Central memory CD8-positive, alpha-beta T cell (primary cell): ENCODE measurements at places on chromosomes 13 and 19.

DNA sequence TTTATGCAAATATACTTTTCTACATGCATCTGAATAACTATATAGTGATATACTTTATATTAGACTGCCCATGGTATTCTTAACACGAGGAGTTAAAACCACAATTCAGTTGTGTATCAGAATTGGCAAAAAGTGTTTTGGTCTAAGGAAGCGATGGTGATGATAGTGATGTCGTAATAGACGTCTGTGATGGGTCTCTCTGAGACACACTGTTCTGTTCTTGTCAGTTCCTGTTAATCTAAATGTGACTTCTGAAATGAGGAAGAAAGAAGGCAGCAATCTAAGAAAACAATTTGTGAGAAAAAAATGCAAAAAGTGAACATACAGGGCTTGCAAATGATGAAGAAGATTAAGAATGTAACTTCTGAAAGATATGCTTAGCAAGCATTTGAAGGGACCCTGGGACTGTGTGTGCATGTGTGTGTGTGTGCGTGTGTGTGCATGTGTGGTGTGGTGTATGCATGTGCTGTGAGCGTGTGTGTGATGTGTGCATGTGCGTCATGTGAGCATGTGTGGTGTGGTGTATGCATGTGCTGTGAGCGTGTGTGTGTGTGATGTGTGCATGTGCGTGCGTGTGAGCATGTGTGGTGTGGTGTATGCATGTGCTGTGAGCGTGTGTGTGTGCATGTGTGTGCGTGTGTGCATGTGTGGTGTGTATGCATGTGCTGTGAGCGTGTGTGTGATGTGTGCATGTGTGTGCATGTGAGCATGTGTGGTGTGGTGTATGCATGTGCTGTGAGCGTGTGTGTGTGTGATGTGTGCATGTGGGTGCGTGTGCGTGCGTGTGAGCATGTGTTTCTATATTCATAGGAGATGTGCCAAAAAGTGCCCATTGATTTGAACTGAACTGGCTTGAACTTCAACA is 131.8 kb downstream of the IRS2 start:
- DNase-seq: no peak

DNA sequence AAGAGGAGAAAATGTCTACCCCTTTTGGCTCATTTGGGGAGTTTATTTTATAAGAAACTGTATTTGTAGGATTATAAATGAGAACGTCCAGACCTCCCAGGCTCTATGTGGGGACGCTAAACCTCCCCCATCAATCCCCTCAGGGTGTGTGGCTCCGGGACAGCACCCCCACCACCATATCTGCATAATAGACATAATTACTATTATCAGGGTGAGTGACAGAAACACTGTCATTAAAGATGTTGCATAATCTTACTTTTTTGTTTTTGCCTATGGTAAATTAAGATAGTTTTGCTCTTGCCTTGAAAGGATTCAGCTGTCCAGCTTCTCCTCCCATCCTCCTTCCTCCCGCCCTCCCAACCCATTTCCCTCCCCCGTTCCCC is 93.3 kb downstream of the NUFIP1 start:
- no peak for DNase-seq

DNA sequence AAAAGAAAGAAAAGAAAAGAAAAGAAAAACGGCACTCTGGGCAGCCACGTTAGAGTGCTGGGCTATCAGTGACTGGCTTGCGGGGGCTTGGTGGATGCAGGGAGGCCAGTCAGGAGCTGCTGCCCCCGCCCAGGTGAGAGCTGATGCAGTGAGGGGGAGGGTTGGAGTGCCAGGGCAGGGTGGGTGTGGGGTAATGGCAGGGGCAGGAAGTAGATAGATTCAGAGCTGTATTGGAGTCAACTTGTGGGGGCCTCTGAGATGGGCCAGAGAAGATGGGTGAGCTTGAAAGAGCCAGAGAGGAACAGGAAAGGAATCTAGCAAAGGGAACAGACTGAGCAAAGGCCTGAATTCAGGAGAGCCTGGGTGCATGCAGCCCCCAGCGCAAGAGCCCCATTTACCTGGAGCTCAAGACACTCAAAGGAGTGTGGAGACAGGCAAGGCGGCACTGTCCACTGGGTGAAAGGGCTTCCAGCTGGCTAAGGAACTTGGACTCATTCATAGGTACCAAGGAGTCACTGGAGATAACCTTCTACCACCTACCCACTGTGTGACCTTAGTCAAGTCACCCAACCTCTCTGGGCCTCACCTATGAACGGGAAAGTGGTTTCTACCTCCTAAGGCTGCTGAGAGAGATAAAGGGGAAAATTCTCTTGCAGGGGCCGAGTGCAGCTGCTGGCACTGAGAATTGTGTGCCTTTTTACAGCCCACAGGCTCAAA is 20.2 kb downstream of the VSTM2B start:
- DNase-seq: no peak

- DNase-seq: no peak
These were observed 1567.9 kb upstream of the PRR20A start for GRCh38 chr13:55572862-55573261.

DNA sequence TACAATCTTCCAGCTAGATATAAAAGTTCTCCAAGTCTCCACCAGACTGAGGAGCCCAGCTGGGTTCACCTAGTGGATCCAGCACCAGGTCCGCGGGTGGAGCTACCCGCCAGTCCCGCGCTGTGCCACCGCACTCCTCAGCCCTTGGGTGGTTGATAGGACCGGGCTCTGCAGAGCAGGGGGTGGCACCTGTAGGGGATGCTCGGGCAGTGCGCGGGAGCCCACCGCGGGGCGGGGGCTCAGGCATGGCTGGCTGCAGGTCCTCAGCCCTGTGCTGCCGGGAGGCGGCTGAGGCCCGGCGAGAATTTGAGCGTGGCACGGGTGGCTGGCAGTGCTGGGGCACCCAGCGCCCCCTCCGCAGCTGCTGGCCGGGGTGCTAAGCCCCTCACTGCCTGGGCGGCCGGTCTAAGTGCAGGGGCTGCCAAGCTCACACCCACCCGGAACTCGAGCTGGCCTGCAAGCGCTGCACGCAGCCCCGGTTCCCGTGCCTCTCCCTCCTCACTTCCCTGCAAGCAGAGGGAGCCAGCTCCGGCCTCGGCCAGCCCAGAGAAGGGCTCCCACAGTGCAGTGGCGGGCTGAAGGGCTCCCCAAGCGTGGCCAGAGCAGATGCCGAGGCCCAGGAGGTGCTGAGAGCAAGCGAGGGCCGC is 542.8 kb upstream of the PCDH9 start:
- DNase-seq: no peak

- no peak for DNase-seq
These were observed 210.3 kb upstream of the PCDH9 start for GRCh38 chr13:67440236-67440975.

DNA sequence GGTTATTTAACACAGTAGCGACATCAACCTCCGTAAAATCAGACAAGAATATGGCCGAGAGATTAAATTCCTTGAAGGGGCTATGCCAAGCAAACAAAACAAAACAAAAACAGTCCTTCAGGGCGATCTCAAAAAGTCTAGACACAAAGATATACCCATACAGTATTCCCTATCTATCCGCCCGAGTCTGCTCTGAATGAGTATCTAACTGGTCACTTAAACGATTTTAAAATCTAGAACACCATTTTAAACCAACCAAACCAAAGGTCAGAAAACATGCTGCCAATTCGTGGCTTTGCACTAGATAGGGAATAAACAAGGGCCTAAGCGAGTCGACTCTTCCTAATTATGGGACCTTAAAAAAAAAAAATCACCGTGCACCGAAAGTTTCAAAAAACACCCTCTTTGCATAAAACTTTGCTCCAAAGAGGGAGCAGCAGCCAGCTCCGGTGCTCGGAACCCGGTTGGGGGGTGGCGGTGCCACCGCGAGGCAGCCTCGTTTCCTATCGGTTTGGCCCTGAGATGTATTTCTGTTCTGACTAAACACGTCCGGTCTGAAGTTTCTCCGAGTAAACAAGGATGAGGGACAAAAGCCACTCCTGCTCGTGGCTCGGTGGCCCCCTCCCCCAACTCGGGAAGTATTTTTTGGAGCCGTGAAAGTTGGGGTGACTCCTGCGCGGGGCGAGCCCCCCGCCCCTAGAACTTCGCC is 1.8 kb downstream of the HMGB1 start:
- peak; percentile 44 for DNase-seq

GRCh38 chr13:107641574-107641973 is 573.8 kb downstream of the LIG4 start:
- no peak for DNase-seq

DNA sequence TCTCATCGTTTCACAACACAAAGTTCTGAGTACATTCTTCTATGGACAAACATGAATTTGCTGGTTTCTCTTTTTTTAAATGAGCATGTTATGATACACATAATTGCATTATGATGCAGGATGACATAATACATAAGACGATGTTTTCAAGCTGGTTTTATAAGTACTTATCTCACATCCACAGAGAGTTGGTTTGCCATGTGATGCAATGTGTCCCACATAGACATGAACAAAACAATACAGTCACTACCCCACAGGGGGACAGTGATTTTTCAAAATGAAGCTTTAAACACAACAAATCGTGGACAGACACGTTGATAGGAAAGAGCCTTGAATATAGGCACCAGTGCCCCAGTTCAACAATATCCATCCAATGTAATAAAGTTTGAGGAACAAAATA is 447.1 kb downstream of the KLF12 start:
- DNase-seq: no peak
